ENCODE measurements at places on chromosomes 12 and 14. TPM values are rescaled to one million over a fixed set of nuclear protein-coding genes. Genes with fewer than 3 reads are reported as not detected.

DNA sequence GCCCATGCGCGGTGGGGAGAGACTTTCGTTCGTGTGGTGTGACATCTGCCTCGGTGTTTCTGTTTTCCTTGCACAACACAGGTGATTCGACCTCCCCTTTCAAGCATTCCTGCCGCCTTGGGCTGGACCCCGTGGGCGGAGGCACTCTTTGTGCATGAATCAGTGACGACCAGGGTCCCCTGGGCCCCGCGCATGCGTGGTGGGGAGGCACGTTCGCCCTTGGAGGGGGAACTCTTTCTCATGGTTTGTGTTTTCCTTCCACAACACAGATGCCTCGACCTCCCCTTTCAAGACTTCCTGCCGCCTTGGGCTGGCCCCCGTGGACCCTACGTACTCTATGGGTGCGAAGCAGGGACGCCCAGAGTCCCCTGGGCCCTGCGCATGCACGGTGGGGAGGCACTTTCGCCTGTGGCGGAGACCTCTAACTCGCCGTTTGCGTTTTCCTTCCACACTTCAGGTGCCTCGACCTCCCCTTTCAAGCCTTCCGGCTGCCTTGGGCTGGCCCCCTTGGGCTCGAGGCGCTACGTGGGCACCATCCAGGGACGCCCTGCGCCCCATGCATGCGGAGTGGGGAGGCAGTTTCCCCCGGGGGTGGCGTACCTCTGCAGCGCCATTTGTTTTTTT is 340.9 kb downstream of the ALG10 start:
- H3K27me3 ChIP-seq, result no peaks in the 10 kb centered on the region
- no peaks in the 10 kb centered on the region for H3K4me1 ChIP-seq
- H3K4me3 ChIP-seq, result no peak overlapping the region
- H3K36me3 ChIP-seq, result peaks cover 5% of the 10 kb centered on the region

DNA sequence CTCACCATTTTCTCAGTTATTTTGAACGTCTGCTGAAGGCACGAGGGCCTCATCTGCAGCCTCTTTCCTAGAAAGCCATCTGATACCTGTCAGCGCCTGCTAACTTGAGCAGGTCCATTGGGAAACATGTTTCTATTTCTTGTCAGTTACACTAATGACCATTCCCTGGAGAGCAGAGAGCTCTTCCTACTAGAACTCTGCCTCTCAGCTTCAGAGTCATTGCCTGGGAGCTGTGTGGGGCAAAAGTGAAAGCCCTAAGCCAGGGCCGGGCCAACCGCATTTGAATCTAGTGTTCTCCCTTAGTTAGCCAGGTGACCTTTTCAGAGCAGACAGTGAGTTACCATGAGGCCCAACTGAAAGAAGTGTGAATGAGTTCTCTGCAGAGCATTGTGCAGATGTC is 135.8 kb downstream of the EML1 start:
- no peak overlapping the region for H3K27ac ChIP-seq
- H3K36me3 ChIP-seq, result peaks cover 15% of the 10 kb centered on the region

Gene PACS2
- total RNA-seq, result 147 TPM

DNA sequence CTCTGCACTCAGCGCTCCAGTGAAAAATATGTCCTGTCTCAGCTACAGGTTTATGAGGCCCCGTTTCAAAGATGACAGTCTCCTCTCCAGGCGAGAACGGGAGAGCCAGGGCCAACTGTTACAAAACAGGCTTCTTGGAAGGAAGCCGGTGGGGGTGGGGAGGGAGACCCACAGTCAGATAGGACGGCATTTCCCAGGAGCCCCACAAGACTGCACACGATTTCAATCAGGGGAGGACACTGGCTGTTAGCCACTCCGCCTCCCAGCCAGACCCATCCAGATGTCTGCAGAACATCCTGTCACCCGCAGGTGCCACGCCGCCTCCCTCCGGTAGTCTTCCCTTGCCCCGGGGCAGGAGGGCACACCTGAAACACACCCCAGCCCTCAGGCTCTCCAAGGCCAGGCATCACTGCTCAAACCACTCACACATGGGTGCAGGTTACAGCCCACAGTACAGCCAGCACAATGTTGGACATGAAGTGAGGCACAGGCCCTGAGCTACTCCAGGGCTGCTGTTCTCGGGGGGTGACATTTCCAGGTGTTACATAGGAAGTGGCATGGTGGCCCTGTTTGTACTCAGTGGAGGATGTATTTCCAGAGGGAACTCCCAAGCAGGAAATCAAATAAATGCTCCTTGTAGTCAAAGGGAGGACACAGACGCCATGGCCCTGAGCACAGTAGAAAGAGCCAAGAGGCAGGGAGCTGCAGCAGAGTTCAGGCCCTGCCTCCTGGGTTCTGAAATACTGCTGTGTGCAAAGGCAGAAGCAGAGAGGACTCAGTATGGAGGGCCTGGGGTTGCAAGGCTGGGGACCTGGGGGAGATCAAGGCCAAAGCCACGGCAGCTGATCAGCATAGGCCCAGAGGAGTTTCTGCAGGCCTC is 138.1 kb downstream of the BCL11B start:
- H3K4me3 ChIP-seq, result peak overlapping the region; percentile 26
- H3K4me1 ChIP-seq, result peaks cover 20% of the 10 kb centered on the region
- H3K27ac ChIP-seq, result peak overlapping the region; percentile 83
- peaks cover 2% of the 10 kb centered on the region for H3K27me3 ChIP-seq
- H3K36me3 ChIP-seq, result no peaks in the 10 kb centered on the region

Gene ETV6
- total RNA-seq, result 31.4 TPM

GRCh38 chr12:26150736-26151450 is 26.1 kb upstream of the BHLHE41 start:
- DNase-seq, result no peak
- no peak overlapping the region for H3K4me3 ChIP-seq
- H3K27me3 ChIP-seq, result no peaks in the 10 kb centered on the region
- peaks cover 2% of the 10 kb centered on the region for H3K4me1 ChIP-seq
- no peak overlapping the region for H3K27ac ChIP-seq

DNA sequence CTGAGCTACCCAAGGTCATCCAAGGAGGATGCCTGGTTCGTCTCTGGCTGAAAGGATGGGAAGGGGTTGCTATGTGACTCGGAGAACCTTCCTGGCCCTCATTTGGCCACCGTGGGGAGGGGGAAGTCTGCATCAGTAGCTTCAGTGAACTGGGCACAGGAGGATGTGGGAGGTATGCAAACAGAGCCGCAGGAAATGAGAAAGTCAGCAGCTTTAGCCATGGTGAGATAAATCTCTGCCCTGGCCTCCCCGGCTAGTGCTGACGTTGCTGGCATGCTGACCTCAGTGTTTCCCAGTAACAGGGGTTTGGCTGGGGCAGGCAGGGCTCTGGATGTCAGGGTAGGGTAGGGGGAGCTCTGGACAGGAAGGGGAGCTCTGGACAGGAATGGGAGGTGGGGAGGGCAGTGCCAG is 2.3 kb upstream of the CEBPE start:
- no peak for DNase-seq
- no peak overlapping the region for H3K4me3 ChIP-seq
- no peaks in the 10 kb centered on the region for H3K27me3 ChIP-seq
- peaks cover 2% of the 10 kb centered on the region for H3K36me3 ChIP-seq
- H3K4me1 ChIP-seq, result peaks cover 17% of the 10 kb centered on the region
- H3K27ac ChIP-seq, result peak overlapping the region; percentile 9

GRCh38 chr12:57089271-57090245 is 644 bp downstream of the NAB2 start:
- peaks cover 13% of the 10 kb centered on the region for H3K36me3 ChIP-seq
- DNase-seq, result peak; percentile 67
